ENCODE measurements at places on chromosomes 1 and 21.

GRCh38 chr1:168767894-168768584 is 39.0 kb upstream of the DPT start:
- no peak for DNase-seq

DNA sequence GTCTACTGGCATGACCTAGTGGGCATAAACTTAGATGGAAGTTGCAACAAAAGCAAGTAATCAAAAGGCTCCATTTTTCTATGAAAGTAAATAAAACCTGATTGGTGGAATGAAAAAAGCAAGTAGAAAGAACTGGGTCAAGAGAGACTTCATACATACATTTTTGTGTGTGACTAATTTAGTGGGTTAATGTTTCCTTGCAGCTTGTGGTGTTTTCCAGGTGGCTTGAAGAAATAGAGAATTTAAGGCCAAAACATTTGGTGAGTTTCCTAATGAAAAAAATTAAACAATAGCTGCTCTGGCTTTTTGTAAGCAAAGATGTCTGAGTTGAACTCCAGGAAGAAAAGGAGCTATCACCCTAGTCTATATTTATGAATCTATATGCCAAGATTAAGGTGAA is 71.0 kb downstream of the ZC3H11B start:
- DNase-seq = no peak

DNA sequence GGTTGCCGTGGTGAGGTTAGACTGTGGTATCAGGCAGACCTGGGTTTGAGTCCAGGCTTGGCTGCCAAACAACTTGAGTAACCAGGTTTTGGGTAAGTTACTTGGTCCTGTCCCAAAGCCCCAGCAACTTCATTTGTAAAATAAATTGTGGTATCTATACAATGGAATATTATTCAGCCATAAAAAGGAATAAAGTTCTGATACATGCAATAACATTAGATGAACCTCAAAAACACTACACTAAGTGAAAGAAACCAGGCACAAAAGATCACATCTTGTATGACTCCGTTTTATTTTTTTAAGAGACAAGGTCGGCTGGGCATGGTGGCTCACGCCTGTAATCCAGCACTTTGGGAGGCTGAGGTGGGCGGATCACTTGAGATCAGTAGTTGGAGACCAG is 16.4 kb upstream of the MIXL1 start:
- no peak for DNase-seq

DNA sequence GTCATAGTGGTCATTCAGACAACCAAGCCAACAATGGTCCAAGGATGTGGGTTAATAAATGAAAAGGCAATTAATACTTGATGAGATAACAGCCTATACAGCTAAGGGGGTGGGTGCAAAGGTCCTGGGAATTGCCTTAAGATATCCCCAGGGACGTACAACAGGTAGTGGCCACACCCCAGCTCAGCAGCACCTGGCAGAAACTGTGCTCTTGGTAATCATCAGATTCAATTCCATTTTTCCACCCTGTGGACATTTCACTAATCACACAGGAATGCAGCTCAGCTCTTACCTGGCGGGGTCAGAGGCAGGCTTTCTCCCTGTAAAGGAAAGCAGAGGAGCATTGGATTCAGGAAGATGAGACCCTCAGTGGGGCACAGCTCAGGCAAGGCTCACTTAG is 32.9 kb downstream of the FCRL5 start:
- DNase-seq = no peak

- no peak for DNase-seq
Observed at GRCh38 chr1:193634876-193635275, 448.5 kb upstream of the B3GALT2 start.

DNA sequence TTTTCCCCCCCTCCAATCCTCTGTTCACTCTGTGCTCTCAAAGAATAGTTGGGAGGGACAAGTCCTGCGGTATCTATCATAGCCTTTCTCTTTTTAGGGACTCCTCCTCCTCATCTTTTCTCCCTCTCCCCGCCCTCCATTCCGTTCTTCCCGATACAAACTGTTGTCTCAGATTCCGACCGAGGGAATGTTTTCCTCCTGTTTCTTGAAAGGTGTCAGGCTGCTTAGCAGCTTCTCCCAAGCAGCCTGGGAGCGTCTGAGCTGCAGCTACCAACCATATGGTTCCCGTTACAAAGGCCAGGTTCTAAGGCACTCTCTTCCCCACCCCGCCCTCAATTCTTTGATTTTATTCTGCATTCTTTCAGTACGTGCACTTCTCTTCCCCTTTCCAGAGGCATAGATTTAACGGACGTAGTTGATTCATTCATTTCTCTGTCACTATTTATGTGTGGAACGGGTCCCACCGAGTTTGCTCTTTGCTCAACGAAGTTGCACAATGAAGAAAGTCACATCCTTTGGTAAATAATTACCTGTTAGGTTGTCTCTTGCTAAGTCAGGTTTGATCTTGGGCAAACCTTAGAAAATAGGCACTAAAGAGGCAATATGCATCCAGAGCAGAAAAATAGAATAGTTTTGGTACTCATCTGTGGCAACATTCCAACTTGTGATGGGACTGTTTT is 2.8 kb downstream of the ADGRL2 start:
- no peak for DNase-seq

DNA sequence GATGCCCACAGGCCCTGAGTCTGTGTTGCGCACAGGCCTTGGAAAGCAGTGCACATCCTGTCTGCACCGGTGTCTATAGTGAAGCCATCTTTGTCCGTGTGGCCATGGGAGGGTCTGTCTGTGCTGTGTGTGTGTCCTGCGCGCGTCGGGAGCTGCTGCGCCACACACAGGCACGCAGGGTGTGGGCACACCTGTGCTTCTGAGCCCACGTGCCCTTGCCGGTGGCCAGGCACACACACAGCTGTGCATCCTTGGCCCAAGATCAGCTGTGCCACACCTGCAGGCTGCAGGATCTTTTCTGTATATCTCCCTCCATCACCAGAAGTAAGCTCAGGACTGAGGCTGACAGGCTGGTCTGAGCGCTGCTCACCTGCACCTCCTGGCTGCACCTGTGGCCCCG is 3.2 kb upstream of the SAMD11 start:
- DNase-seq = no peak

- DNase-seq = no peak
Observed at GRCh38 chr1:200872446-200873115, at the start of gene GPR25. GPR25 (plus strand) TSS chr1:200872981; CDS start chr1:200873038, 57 bp downstream.

GRCh38 chr21:37811711-37812110 is 104.5 kb downstream of the KCNJ6 start:
- DNase-seq = no peak

- DNase-seq = no peak
Observed at GRCh38 chr1:34906756-34907155, 22.7 kb downstream of the DLGAP3 start.

DNA sequence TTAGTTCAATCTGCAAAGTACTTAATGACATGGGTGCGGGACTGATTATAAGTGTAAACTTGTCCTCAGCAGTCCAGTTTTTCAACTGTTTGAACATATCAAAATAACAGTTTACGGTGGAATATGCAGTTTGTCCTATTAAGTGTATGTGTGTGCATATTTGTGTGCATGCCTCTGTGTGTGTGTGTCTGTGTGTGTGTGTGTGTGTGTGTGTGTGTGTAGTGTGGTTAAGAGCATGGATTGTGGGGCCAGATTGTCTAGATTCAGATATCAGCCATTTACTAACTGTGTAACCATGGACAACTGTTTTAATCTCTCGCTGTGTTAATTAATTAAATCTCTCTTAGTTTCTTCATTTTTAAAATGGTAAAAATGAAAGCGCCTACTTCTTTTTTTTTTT is 39.0 kb downstream of the NEXN start:
- no peak for DNase-seq

GRCh38 chr1:41674522-41674921 is 190.0 kb upstream of the EDN2 start:
- no peak for DNase-seq

DNA sequence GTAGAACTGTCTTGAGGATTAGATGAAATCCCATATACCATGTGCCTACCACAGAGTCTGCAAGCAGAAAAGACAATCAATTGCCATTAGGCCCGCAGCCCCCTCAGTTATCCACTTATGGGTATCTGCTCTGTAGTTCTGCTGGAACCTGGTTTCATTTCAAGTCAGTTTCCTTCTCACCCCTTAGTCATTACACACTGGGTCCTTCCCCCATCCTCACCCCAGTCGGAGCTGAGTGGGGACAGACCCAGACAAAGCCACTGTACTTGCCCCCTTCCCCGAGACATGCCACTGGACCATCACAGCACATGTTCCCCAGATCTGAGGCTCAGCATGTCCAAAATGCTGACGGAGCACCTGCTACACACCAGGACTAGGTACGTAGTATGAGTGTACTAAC is 21.2 kb downstream of the PGLYRP3 start:
- DNase-seq = no peak

- DNase-seq = no peak
Observed at GRCh38 chr21:45901061-45901690, 80.4 kb upstream of the COL6A1 start.

GRCh38 chr1:243595527-243596210 is 254.4 kb downstream of the AKT3 start:
- no peak for DNase-seq

GRCh38 chr21:36236052-36236730 is 79.6 kb downstream of the DOP1B start:
- DNase-seq = no peak

DNA sequence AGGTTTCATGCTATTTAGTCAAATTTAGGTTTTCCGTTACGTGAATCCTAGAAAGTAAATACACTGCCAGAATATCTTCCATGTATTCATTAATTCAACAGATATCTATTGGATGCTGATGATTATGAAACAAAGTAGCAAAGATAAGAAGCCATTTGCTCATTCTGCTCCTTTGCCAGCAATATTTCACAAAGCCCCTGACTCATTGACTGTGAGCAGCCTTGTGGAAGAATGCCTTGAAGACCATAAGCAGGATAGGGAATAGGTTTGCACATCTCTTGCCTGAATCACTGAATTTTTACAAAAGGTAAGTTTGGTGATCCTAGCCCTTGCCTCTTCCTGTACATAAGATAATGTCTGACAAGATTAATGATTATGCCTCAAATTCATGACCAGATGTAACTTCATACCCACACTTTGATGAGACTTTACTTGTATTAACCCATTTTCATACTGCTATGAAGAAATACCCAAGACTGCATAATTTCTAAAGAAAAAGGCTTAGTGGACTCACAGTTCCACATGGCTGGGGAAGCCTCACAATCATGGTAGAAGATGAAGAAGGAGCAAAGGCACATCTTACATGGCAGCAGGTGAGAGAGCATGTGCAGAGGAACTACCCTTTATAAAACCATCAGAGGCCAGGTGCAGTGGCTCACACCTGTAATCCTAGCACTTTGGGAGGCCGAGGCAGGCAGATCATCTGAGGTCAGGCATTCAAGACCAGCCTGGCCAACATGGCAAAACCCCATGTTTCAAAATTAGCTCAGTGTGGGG is 1.6 kb upstream of the PIGK start:
- DNase-seq = no peak

- no peak for DNase-seq
Observed at GRCh38 chr21:41711416-41712007, 55.3 kb downstream of the RIPK4 start.

- no peak for DNase-seq
Observed at GRCh38 chr1:155022136-155022926, 11.2 kb downstream of the DCST2 start.

- DNase-seq = no peak
Observed at GRCh38 chr1:85203573-85204171, 2.9 kb upstream of the SYDE2 start.

GRCh38 chr1:13642306-13643004 is 57.5 kb upstream of the PRDM2 start:
- DNase-seq = no peak

GRCh38 chr1:201396861-201397464 is 2.2 kb downstream of the LAD1 start:
- no peak for DNase-seq

GRCh38 chr1:10672343-10673050 is 123.9 kb downstream of the CASZ1 start:
- no peak for DNase-seq

DNA sequence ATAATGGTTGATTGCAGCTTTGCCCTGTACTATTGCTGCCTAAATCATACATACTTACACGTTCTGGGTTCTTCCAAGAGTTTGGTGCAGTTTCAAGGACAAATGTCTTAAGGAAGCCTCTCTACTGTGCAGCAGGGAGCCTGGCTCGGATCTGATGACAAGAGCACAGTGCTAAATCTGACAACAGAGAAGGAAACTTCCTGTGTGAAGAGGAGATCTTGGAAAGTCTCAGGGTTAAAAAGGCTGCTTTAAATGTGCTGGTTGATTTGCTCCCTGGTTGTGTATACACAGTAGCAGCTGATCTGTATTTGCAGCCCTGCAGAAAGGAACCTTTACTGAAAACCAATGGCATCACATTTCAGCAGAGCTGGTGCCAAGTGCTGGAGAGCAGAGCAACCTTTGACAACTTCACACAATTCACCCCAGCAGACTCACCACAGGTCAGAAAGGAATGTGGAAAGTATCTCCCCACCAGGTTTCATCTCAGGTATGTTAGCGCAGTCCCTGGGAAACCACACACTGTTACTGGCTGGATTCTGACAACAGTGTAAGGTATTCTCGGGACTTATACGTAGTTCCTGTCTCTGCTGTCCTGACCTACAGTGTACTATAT is 355.0 kb upstream of the ESRRG start:
- DNase-seq = no peak

DNA sequence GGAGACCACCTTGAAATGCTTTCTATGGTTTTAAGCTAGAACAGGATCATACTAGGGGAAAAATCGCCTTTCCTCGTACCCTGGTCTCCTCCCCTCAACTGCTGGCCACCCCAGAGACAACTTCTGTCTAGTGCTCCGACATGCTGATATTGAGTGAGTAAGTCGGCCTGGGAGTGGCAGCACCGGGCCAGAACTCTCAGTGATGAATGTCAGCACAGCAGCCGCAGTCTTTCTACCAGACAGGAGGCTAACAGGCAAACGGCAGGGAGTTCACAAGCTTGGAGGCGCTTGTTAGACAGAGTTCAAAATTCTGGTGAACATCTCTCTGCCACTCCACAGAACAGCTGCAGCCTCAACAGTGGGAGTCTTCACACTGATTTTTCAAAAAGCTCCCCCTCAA is 716.9 kb downstream of the ADGRL2 start:
- no peak for DNase-seq

DNA sequence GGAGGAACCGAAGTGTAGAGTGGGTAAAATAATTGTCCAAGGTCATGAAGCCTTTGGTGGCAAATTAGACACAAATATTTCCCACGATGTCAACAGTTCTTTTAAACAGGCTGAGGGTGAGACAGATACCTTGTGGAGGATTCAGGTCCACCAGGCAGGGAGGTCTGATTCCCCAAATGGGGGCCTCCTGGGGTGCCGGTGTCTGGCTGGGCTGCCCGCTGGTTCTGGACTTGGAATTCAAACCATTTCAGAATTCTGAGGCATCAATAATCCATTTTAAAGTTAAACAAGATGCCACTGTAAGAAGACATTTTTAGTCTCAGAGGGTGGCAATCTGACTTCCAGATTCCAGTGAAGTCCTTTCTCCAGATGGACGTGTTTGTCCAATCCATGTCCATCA is 15.5 kb downstream of the KCNA10 start:
- no peak for DNase-seq

Measured in stimulated activated CD4-positive, alpha-beta T cell treated with anti-CD3 and anti-CD28 coated beads, TNF-alpha, amount 100 ng/mL, for 24 hours (primary cell).